ENCODE measurements at places on chromosomes 2 and 18.

GRCh38 chr2:119592436-119592835 is 48.2 kb downstream of the CFAP221 start:
- DNase-seq, result no peak

- DNase-seq, result no peak
Measured at GRCh38 chr18:35862119-35862640, 110.3 kb upstream of the RMP24 start.

DNA sequence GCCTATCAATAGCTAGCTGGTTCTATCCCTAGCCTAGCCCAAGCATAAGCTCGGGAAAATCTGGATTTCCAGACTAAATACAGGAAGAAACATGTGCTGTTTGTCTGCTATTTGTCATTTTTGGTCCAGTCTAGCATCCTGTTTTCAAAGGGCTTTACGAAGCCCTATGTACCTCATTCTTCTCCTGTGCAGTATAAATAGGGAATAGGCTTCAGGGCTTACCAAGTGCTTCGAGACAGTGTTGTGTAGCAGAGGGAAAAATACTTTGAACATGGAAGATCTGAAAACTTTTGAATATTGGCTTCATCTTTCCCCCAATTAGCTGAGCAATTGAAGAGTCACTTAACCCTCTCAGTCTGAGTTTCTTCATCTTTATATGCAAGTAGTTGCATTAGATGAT is 679.8 kb downstream of the TDRD15 start:
- DNase-seq, result no peak

- DNase-seq, result no peak
Measured at GRCh38 chr2:167424221-167424620, 535.9 kb downstream of the XIRP2 start.

DNA sequence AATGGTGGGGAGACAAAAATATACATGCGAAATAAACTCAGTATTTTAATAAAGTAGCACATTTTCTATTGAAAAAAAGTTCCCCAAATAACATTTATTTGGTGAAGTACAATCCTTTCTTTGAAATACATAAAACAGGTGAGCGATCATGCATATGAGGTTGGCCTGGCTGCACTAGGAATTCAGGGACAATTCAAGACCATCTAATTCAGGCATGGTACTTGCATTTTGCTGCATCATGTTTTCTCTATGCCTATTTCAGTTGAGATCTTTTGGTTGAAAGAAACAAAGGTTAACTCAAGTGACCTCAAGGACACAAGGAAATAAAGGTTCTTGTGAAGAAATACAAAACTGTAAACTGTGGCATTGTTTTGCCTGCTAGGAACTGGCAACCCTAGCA is 19.8 kb upstream of the TAF4B start:
- DNase-seq, result no peak

DNA sequence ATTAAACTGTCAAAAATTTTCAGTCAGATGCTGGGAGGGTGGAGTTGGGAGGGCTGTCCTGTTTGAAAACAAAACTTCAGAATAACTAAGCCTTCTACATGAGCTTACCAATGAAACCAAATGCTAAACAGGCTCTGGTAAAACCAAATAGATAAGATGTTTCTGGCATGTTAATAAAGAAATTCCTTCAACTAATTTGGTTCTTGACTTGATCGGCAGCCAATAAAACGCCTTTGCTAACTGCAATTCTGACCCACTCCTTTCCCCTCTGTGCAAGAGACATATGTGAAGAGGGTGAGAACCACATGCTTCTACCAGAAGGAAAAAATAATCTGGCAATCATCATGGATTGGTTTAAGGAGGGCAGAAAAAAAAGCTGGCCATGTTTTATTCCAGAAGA is 20.9 kb downstream of the MAP4K3 start:
- DNase-seq, result no peak

DNA sequence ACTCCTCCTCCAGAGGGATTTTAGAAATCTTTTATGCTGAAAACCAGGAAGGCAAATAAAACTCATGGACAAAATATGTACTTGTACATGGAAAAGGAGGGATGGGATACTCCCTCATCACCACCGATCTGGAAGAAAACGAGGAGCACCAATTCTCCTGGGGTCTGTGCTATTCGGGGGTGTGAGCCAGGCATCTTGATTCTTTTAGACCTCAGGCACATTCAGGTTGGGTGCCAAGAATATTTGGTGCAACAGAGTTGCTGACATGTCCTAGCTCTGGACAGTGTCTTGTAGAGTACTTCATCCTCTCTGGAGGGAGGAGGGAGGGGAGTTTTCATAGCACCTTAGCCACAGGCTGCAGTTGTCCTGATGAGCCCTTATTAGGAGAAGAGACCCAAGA is 163.0 kb downstream of the PRKCE start:
- DNase-seq, result no peak

GRCh38 chr2:223998948-223999347 is 40.1 kb downstream of the SERPINE2 start:
- no peak for DNase-seq

DNA sequence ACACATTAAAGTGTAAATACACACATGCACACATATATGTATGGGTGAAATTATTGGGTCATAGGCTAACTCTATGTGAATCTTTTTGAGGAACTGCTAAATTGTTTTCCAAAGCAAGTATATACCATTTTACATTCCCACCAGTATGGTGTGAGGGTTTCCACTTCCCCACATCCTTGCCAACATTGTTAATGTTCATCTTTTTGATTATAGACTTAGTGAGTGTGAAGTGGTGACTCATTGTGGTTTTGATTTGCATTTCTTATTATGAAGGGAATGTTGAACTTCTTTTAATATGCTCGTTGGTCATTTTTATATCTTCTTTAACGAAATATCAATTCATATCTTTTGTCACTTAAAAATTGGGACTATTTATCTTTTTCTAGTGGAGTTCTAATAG is 181.8 kb upstream of the GCFC2 start:
- DNase-seq, result no peak

DNA sequence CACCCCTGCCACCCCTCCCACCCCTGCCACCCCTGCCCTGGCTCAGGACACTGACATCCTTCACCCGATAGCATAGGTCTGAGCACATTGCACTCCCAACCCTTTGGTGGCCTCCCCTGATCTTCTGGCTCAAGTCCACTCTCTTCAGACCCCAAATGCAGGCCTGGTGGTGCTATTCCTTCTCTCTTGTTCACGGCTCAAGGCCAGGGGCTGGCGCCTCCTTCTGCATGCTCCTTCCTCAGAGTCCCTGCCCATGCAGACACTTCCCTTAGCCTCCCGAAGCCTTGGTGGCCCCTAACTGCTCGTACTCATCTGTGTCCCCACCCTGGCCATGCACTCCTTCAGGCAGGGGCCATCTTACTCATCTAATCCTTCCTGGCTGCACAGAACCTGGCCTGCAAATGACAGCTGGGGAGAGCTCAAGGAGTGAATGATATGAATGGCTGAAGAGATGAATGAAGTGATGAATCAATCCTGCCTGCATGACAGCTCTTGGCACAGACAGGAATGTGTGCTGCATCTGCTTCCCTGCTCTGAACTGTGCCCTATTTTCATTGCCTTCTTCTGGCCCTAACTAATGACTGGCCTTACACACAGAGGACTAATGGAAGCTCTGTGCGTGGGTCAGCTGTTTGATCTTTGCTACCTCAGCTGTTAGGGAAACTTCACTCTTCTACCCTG is 290.8 kb downstream of the DYSF start:
- no peak for DNase-seq

DNA sequence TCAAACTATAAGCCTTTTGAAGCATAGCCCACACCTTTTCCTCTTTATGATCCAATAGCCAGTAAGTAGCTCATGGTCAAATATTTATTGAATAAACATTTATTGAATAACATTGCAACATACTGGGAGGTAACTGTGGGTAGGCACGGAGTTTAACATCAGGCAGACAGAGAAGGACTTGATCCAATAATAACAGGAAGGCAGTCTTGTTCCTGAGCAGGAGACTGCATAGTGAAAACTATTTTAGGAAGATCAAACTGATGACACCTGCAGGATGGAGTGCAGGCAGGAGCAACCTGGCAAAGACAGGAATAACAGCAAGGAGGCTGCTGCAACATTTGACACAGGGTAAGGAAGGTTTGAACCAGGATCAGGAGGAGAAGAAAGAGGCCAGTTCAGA is 3.1 kb upstream of the DCTN1 start:
- no peak for DNase-seq

DNA sequence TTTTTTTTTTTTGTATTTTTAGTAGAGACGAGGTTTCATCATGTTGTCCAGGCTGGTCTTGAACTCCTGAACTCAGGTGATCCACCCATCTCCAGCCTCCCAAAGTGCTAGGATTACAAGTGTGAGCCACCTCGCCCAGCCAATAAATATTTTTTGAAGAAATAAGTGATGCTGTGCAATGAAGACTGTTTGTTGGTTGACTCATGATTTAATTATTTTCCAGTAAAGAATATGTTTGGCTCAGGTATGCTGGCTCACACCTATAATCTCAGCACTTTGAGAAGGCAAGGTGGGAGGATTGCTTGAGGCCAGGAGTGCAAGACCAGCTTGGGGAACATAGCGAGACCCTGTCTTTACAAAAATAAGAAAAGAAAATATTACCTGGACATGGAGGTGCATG is 41.8 kb upstream of the LPIN2 start:
- DNase-seq, result no peak

- no peak for DNase-seq
Measured at GRCh38 chr18:25979369-25980040, 110.9 kb downstream of the SS18 start.

- DNase-seq, result no peak
Measured at GRCh38 chr2:89833780-89834117, 1142.3 kb downstream of the RPIA start.

DNA sequence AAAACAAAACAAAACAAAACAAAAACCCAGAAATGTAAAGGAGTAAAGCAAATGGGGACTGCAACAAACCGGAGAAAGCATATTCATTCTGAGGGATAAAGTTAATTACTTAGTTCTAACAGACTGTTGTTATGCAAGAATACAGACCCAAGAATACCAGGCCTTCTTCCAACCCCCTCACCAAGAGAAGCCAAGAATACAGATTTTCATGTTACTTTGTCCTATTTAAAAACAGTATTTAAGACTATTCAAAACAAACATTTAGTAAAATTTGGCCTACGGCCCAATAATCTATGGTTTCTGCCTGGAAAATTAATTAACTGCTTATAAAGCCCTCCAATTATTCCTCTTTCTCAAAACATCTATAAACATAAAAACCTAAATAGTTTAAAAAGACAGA is 91.4 kb downstream of the USP34 start:
- no peak for DNase-seq

DNA sequence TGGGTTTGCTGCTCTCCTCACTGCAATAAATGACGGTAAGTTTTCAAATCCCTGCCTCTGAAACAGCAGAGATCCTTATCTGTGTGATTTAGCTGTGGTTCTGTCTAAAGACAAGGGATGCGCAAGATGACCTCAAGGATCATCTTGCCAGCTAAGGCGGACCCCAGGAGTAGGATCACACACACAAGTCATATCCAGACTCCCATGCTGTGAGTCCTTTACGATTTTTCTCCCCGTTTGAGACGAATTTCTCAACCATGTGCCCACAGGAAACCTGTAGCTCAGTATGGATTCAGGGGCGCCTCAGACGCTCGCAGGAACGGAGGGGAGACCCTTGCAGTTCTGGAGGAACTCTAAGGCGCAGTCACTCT is 11.1 kb upstream of the DCTN1 start:
- DNase-seq, result no peak

GRCh38 chr2:7508296-7508943 is 591.2 kb downstream of the RNF144A start:
- DNase-seq, result no peak

DNA sequence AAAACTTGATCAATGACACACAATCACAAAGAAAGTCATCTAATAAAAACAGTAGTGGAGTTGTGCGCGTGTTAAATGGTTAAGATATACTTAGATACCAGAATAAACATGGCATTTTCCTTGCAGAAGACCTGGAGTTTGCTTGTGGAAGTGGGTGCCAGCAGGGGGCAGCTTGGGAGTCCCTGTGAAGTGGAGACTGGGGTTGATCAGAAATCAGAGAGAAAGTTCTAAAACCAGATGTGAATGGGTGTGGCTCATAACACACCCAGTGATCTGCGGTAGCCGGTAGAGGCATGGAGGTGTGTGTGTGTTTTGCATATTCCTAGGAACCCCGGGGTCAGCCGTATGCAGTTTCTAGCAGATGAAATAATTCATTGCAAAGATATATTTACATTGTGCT is 300.1 kb upstream of the TRIB2 start:
- no peak for DNase-seq

- DNase-seq, result peak; percentile 39
Measured at GRCh38 chr2:25215232-25215631, 46.9 kb upstream of the POMC start.

DNA sequence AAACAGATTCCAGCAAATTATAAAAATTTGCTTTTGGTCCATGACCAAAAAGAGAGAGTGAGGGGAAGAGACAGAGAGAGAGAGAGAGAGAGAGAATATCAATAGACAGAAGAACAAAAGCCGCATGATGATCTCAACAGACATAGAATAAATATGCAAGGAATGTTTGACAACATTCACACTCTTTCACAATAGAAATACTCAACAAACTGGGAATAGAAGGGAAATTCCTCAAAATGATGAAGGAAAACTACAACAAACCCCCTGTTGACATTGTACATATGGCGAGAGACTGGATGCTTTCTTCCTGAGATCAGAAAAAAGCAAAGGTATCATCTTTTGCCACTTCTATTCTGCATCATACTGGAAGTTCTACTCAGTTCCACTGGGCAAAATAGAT is 309.7 kb downstream of the RAD51AP2 start:
- DNase-seq, result no peak

DNA sequence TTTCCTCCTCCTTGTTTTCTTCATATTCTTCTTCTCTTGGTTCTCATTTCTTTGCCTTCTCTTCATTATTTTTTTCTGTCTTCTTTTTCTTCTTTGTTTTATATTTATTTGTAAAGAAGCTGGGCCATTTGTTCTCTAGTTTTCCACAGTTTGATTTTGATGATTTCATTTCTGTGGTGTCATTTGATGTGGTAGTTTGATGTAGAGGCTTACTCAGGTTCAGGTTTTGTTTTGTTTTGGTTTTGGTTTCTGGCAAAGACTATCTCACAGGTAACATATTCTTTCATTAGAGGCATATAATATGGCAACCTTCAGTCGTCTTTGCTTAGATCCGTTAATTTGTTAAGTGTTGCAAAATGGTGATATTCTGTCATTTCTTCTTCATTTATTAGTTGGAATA is 75.3 kb downstream of the BABAM2 start:
- DNase-seq, result no peak

DNA sequence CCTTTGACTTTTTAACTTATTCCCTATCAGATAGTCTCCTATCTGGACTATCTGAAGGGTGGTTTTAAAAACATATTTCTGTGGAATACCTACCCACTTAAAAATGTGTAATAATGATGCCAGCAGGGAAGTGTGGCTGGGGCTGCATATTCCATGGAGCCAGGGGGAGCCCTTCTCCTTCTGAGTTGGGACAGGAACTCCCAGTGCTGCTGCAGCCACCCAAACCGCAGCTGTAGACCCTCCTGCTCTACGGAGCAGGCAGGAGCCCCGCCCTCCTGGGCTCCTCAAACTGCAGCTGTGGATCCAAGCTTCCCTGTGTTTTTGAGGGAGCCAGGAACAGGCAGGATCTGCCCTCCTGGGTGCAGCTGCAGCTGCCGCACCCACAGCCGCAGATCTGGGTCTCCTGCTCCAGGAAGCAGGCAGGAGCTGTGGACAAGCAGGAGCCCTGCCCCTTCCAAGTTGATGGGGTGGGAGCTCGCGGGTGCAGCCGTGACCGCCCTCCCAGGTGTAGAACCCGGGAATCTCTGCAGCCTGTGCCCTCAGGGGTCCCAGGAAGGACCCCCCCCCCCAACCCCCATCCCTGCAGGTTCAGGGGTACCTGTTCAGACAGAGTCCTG is 57.8 kb downstream of the PDK1 start:
- no peak for DNase-seq
